T47D (cell line): ENCODE measurements at places on chromosomes 12 and 14.

DNA sequence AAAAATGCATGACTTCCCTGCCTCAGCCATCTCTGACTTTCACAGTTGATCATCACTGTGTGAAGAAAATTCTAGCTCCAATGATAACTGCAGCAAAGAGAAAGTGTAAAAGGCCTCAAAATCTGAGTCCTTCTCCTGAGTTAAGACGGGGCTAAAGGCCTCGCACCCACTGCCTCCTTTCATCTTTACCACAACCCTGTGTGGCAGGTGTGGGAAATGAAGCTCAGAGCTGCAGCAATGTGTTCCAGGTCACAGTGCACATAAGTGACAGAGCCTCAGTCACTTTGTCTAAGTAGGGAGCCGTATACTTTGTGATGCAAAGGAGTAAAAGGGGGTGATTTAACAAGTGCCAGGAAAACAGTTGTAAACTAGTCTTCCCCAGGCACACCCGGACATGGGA, 144.7 kb upstream of the TMCC3 start:
- DNase-seq, result no peak

DNA sequence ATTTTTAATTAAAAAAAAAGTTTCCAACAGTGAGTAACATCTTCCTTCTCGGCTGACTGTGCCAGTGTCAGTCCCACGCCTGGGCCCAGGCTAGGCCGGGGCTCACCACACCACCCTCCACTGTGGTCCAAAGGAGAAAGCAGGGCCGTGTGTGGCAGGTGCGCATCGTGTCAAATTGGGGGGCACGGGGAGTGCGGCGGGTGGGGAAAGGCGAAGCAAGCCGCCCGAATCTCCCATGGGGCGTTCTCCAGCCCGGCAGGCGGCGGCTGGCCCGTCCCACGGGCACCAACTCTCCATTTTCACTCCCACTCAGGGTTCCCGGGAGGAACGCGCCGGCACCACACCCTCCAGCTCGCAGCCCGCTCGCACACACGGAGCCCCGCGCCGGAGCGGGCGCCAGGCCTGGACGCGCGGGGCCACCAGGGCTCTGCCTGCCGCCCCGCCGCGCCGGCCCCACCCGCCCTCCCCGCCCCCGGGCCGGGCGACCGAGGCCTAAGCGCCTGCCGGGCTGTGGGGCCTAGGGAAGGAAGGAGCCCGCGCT, 604 bp downstream of the EEA1 start:
- DNase-seq, result no peak

DNA sequence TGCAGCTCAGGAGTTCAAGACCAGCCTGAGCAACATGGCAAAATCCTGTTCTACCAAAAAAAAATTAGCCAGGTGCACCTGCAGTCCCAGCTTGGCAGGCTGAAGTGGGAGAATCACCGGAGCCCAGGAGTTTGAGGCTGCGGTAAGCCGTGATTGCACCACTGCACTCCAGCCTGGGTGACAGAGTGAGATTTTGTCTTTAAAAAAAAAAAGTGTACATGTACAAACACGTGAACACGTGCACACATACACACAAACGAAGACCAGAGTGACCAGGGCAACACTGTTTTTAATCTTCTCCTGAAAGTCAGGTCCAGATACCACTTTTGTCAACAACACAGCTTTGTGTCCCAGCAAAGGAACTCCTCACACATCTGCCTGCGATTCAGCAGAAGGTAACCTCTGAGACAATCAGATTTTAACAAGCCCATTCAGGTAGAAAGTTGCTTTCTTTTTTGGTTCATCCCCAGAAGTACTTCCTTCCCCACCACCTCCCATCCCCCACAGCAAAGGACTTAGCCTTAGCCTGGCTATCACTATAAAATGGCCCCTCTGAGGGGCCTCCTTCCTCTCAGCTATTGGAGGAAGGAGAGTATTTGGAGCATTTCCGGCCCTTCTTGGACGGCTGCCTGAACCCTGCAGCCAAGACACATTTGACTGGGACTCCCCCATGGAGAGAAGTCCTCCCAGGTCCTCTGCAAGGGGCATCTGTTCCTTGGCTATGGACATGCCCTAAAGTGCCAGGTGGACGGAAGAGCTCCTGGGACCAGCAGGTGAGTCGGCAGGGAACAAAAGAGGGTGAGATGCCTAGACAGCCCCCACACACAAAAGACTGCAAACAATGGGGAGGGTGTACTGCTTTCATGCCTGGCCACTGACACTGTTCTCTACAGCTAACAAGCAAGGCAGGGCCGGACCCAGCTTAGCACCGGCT, 9.8 kb downstream of the CTDSP2 start:
- DNase-seq, result no peak

DNA sequence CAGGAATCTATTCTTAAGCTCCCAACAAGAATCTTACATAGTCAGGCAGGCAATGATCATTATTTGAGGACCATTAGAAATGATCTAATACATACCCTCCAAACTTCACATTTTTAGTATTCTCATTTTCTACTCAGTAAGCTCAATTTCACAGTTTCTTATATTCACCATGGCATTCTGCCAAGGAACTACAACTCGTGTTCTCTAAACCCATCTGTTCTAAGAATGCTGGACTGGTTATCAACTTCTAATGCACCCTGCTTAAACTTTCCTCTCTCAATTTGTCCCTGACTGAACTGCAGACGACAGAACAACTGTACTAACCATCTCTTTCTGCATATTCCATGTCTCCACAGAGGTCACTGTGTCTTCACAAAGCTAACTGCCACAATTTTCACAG, 58.6 kb downstream of the GXYLT1 start:
- DNase-seq, result no peak

GRCh38 chr12:116331876-116332275, 54.4 kb upstream of the MED13L start:
- no peak for DNase-seq

GRCh38 chr14:75389679-75390078, 38.1 kb upstream of the JDP2 start:
- DNase-seq, result peak; percentile 52

DNA sequence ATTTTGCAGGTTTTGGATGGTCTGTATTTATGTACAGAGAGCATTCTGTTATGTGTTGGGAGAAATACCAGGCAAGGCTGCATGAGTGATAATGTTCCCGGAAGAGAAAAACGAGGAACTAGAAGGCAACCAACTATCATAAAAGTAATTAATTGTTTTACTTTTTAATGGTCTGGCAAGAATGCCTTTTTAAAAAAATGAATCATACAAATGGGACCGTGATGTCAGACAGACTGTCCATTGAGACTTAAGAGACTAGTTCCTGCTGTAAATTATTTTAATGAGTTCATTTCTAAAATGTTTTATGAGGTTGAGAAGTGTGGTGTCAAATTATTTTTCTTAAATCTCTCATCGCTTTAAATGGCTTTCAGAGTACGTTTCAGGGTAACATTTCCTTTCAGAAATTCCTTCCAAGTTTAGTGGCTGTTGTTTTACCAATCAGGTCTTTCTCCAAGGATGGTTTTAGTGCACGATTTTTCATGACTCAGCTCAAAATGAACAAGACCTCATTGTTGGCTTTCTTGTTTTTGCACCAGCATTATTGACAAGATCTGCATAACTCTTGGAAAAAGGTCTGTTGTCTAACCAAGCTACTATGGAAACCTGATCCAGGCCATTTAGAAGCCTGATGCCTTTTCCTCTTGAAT, 86.1 kb upstream of the ARHGAP5 start:
- DNase-seq, result no peak

DNA sequence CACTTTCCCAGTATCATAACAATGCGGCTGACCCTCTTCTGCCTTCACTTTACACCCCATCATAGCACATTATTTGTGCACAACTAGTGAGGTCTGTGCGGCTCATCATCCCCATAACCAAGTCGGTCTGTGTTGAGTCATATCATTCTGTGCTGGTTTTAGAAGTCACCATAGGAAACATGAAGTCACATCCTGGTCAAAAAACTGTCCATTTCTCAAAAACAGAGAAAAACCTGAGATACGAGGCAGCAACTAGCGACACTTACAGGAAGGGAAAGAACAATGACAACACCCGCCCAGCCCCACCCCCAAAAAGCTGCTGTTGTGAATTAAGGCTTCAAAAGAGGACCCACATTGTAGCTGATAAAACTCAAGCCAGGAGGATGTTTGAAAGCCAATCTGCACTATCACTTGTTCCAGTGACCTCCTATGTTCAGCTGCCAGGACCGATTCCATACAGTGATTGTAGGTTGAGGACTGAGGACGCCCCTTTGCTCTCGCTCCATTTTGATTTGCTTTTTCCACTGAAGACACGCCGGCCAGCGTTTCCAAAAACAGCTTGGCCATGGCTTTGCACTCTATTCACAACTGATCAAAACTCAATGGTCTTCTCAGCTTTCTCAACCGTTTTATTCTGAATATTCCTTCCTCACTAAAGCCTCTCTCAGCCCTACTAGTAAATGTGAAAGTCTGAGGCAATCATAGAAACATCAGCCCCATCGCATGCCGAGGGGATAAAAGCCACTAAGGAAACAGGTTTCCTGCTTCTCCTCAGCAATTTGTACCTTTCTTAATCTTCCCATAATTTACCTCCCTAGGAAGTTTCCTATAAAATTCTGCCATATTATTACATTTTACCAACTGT, 87.5 kb downstream of the DUSP16 start:
- no peak for DNase-seq

GRCh38 chr12:16323638-16324037, 23.8 kb upstream of the MGST1 start:
- no peak for DNase-seq

- no peak for DNase-seq
Measured at GRCh38 chr12:105575235-105575634, 244.7 kb downstream of the C12orf75 start.

- no peak for DNase-seq
Measured at GRCh38 chr12:46101485-46101869, 111.1 kb upstream of the SCAF11 start.

GRCh38 chr14:105281371-105282097, 19.3 kb downstream of the BRF1 start:
- DNase-seq, result peak; percentile 66

DNA sequence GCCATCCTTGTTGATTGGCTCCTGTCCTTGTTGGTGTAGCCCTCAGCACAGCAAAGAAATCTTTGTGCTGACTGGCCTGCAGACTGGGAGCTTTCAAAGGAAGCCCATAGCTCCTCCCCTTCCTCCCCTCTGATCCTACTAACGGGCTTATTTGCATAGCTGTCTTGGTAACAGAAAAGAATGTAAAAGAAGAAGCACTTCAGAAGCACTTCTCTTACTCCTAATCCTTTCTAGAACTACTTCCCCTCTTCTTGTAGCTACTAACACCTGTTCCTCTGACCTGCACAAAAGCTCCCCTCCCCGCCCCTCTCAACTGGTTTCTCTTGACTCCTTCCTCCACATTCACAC, 14.3 kb upstream of the RIC8B start:
- DNase-seq, result no peak

DNA sequence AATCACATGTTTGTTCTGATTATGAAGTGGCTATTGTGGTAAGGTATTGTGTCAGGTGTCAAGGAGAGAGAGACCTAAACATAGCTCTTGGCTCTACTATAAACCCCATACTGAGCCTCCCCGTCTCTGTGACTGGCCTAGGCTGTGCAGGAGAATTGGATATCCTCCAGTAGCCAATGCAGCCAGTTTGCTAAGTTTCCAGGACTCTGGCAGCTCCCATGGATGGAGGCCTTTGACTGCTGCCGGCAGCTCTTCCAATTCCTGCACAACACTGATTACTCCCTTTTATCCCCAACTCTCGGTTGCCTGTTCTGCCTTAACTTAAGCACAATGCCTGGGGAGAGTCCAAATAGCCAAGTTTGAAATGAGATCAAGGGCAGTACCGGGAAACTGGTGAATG, 59.3 kb downstream of the ABCC9 start:
- DNase-seq, result no peak

GRCh38 chr12:64631197-64631596, 20.9 kb downstream of the RASSF3 start:
- DNase-seq, result no peak

DNA sequence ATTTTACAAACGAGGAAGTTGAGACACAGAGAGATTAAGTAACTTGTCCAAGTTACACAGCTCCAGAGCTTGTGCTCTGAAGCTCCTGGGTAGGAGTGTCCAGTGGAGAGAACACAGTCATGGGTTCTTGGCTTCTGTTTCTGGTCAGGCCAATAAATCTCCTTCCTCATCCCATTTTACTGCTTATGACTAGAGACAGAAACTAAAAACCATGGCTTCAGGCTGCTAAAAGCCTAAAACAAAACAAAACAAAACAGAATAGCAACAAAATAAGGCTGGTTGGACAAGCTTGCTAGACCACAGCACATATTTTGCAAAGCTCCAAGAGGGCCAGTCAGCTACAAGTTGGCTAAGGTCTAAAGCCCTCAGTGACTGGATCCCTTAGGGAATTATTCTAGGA, 49.8 kb downstream of the PTGER2 start:
- no peak for DNase-seq

DNA sequence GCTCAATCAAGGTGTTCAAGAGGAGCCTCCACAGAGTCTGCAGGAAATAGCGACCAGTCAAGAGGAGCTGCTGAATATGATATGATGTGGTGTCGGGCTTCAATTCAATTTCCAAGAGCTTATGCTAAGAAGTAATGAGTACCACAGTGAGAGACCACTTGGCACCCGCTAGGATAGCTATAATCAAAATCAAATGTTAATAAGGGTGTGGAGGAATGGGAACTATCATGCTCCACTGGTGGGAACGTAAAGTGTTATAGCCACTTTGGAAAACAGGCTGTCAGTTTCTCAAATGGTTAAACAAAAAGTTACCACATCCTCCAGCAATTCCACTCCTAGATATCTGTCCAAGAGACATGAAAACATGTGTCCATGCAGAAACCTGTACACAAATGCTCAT, 6.7 kb downstream of the POLR3B start:
- no peak for DNase-seq

GRCh38 chr14:95021588-95021987, 135.7 kb downstream of the DICER1 start:
- no peak for DNase-seq

GRCh38 chr12:121778567-121779421, 14.7 kb downstream of the RHOF start:
- no peak for DNase-seq

DNA sequence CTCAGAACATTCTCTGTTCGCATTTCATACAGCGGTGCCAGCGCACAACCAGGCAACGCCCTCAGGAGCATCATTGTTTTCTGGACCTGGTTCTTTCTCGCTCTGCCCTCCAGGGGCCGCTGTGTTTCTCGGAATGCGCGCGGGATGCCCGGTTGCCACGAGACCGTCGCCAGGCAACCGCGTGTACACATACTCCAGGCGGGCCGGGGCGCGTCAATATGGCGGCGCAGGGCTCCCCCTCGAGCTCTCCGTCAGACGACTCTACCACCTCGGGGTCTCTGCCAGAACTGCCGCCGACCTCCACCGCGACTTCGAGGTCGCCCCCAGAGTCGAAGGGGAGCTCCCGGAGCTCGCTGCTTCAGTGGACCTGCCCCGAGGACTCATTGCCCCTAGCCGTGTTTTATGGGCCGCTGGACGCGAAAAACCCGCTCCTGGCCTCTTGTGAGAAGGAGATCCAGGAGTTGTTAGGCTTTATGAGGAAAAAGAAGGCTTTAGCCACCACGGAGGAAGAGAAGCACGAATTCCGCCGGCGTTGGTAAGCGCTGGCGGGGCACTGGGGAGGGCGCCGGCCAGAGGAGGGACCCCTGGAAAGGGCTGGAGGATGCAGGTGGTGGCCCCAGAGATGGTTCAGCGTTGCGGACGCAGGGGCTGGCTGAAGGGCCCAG, at the start of gene CFAP54:
TSS of gene CFAP54 (plus strand) at position 186 of the 665 bp plus-strand sequence. CDS start at position 219, 33 bp downstream.
- peak; percentile 96 for DNase-seq

- DNase-seq, result no peak
Measured at GRCh38 chr12:89264837-89265236, 87.5 kb downstream of the DUSP6 start.
